ENCODE measurements at places on chromosomes 12 and 14.
A peak's percentile ranks its signal among the peaks of the same experiment; 100 is the strongest.

GRCh38 chr12:122523280-122523679 lies 3.5 kb downstream of the RSRC2 start:
- DNase-seq: no peak

- DNase-seq: no peak
Observed at GRCh38 chr12:79326663-79327062, 364.1 kb downstream of the PAWR start.

DNA sequence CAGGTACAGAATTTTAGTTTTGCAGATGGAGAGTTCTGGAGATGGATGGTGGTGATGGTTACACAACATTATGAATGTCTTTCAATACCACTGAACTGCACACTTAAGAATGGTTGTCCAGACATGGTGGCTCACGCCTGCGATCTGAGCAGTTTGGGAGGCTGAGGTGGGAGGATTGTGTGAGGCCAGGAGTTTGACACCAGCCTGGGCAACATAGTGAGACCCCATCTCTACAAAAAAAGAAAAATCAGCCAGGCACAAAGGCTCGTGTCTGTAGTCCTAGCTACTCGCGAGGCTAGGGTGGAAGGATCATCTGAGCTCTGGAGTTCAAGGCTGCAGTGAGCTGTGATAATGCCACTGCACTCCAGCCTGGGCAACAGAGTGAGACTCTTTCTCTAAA lies 8.1 kb upstream of the USP30 start:
- no peak for DNase-seq

GRCh38 chr12:93571925-93572711 lies at the start of gene SOCS2:
TSS of gene SOCS2 (plus strand) at chr12:93572675. CDS start at chr12:93572898, 223 bp downstream.
- peak; percentile 56 for DNase-seq

GRCh38 chr12:75975702-75976101 lies 55.9 kb downstream of the PHLDA1 start:
- DNase-seq: no peak

All from WERI-Rb-1 (cell line).